Right ventricle myocardium superior (tissue), 1 donor: ENCODE measurements at places on chromosomes 2 and 18.

- no peak for DNase-seq
Measured at GRCh38 chr2:97751752-97752151, 38.4 kb downstream of the ZAP70 start.

GRCh38 chr2:31314761-31315160, 80.8 kb downstream of the EHD3 start:
- DNase-seq: no peak

- no peak for DNase-seq
Measured at GRCh38 chr2:233091595-233092375, 31.6 kb downstream of the INPP5D start.

- DNase-seq: no peak
Measured at GRCh38 chr18:35067454-35067853, 26.2 kb downstream of the MAPRE2 start.

GRCh38 chr2:132978840-132979239, 308.8 kb upstream of the LYPD1 start:
- no peak for DNase-seq

DNA sequence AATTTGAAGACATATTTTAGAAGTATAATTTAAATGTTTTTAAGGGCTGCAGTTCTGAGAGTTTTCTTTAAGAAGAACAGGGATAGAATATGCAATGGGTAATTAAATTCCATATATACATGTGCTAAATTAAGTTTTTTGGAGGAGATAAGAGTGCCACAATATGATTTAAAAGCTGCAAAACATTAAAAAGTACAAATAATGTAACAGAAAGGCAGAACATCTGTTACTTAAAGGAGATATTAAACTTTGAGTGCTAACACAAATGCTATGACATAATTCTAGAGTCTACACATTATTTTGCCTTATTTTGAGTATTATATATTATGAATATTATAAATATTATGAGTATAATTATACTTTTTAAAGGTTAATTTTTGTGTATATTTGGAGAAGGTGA, 102.4 kb downstream of the PARD3B start:
- no peak for DNase-seq

DNA sequence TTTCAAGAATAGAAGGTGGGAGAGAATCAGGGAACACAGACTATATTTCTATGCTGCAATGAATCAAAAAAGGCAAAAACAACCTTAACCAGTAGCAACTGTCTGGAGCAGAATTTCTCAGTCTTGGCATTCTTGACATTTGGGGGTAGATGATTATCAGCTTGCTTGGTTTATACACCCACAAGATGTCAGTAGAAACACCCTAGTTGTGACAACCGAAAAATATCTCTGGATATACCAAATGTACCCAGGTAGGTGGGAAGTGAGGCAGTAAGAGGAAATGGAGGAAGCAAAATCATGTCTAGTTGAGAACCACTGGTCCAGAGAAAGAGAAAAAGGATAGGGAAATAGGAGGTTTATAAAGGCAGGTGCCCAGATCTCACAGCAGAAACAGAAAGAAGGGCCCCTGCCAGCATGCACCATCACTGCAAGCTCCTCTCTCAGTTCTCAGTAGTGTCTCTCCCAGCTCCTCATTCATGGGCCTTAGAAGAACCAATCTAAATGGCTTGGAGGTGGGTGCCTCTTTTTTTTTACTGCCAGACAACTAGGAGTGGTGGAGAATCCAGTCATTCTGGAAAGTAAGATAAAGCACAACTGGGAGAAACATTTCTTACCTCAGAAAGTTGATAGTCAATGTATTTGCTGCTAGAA, 50.4 kb downstream of the MBD2 start:
- DNase-seq: no peak

GRCh38 chr2:212107014-212107413, 431.6 kb downstream of the ERBB4 start:
- no peak for DNase-seq

- DNase-seq: no peak
Measured at GRCh38 chr2:194328456-194328855, 1328.6 kb upstream of the SLC39A10 start.

DNA sequence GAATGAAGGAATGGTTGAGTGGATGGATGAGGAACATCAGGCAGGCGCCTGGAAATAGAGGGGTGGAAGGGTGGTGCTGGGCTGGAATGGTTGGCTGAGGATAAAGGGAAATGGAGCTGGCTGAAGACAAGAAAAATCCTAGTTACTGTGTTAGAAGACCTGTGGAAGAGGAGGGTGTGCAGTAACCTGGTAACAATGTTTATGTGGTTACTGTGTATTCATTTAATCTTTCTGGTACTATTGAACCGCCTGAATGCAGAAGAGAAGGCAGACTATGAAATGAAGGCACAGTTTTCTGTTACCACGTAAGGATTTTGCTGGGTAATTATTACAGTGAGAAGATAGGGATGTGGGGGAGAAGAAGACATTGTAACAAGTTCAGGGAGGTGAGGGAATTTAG, 110.3 kb upstream of the MGAT5 start:
- no peak for DNase-seq

GRCh38 chr2:174561283-174561971, 36.2 kb downstream of the WIPF1 start:
- peak; percentile 87 for DNase-seq

- DNase-seq: no peak
Measured at GRCh38 chr2:203490391-203490790, 44.7 kb downstream of the RAPH1 start.

GRCh38 chr2:209367075-209367747, 56.6 kb upstream of the MAP2 start:
- DNase-seq: no peak

GRCh38 chr2:221767106-221768012, 195.3 kb upstream of the EPHA4 start:
- no peak for DNase-seq

- no peak for DNase-seq
Measured at GRCh38 chr2:191010887-191011885, 2.8 kb downstream of the STAT1 start.

- DNase-seq: no peak
Measured at GRCh38 chr18:48009116-48009745, 78.8 kb upstream of the SMAD2 start.

GRCh38 chr2:151264157-151264825, 2.6 kb upstream of the RBM43 start:
- DNase-seq: no peak

GRCh38 chr2:208047840-208048239, 22.5 kb upstream of the PLEKHM3 start:
- DNase-seq: no peak

- no peak for DNase-seq
Measured at GRCh38 chr2:65317841-65318240, 90.2 kb downstream of the ACTR2 start.

DNA sequence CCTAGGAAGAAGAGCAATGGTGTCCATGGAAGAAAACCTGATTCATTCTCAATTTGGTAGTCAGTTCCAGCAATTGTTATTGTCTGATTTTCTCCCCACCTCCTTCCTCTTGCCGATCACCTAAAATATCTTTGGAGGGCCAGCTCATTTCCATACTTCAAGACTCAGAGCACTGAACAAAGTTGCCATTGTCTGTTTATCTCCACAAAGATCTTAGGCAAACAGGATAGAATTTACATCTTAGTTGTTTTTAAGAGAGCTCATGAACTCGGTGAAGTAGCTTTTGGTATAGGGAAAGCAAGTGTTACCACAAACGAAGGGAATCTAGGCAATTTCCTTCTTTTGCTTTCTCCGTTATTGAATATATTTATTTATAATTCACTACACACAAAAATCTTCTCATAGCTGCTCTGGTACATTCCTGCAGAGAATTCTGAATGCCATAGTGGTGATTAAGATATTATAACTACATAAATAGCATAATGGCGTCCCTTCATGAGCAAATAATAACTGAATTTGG, 41.5 kb upstream of the CHST9 start:
- no peak for DNase-seq

DNA sequence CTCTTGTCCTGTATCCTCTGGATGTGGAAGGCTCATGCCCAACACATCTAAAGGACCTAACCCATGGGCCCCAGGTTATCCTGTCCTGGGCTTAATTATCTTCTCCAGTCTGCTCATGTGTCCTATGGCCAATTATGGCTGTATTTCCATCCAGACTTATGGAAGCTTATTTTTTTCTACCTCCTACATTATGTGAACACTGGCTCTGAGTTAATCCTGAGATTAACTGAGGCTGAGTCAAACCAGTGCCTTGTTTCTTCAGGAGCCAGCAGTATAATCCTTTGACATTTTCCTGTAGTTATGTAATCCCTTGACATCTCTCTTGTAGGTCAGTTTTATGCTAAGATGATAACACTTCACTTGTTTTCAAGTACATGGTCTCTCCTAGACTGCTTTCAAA, 213.6 kb downstream of the PMAIP1 start:
- no peak for DNase-seq

- DNase-seq: no peak
Measured at GRCh38 chr2:181649436-181649979, 7.4 kb downstream of the CERKL start.

GRCh38 chr18:36449451-36449850, 151.9 kb downstream of the FHOD3 start:
- DNase-seq: no peak

GRCh38 chr2:64939332-64939917, 49.8 kb upstream of the SLC1A4 start:
- DNase-seq: no peak

GRCh38 chr18:22676423-22676822, 256.7 kb upstream of the RBBP8 start:
- no peak for DNase-seq

DNA sequence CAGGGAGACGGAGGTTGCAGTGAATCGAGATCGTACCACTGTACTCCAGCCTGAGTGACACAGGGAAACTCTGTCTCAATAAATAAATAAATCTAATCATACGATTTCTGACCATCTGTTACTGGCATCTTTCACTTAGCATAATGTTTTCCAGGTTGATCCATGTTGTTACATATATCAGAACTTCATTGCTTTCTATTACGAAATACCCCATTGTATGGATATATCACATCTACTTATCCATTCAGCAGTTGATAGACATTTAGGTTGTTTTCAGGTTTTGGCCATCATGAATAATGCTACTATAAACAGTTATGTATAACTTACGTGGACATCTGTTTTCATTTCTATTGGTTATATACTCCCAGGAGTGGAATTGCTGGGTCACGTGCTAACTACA, 303.9 kb downstream of the PAX3 start:
- no peak for DNase-seq

GRCh38 chr2:43560231-43560547, 35.6 kb downstream of the THADA start:
- no peak for DNase-seq

DNA sequence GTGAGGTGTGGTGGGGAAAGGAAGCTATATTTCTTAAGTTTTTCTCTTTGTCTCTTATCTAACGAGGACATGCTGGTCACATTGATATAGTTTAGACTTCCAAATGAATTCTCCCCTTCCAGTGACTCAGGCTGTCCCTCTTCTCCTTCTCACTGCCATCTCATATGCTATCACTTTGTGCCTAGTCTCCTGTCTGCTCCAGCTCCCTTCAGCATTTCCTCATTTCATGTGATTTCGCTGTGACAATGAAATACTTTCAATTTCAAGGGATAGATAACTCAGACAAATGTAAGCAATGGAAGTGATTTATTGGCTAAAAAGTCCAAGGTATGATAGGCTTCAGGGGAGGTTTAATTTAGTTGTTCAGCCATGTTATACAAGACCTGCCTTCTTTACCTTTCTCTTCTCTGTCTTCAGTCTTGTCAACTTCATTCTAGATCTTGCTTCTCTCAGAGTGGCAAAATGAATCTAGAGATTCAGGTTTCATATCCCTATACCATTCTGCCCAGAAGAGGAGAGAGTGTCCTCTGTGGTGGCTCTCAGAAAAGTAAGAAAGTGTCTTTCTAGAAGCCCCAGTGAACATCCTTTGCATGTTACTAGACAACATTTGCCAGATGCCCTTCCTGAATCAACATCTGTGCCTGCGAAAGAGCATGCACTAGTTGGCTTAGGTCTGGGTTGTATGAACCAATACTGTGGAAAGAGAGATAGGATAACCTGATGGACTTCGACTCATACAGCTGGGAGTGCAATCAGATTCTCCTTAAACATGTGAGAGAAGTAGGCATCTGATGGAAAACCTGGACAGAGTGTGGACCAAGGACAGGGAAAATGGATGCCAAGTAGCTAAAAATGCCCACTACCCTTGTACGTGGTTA, 29.9 kb upstream of the GPR155 start:
- no peak for DNase-seq

GRCh38 chr2:48137829-48138228, 231.5 kb upstream of the FBXO11 start:
- DNase-seq: no peak

DNA sequence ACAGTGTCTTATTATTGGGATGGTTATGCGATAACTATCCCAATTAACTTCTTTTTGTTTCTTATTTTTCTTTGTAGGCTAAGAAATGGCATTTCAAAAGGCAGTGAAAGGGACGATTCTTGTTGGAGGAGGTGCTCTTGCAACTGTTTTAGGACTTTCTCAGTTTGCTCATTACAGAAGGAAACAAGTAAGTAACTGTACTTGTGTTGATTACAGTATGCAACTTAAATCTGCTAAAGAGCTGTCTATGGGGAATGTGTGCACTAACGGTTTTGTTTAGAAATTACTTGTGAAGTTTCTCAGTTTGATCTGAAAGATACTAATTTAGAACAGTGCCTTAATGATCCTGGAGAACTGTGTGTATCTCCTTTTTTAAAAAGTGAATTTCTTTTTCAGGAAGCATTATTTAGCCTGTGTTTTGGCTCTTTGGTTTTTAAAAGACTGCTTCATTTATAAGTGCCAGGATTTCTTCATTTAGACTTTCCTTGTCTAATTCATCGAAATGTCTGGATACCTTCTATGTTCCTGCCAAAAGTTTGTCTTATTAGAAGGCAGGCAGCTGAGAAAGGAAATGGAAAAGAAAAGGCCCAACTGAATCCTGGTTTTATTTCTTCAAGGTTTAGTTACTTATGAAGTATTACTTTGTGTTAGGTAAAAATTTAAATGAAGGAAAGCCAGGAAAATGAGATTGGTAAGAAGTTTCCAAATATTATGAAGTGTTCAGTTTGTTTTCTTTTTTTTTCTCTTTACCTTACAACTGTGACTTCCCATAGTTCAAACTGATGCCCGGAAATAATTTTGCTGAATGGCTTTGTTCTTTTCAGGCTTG, 40.1 kb downstream of the GPD2 start:
- DNase-seq: no peak

DNA sequence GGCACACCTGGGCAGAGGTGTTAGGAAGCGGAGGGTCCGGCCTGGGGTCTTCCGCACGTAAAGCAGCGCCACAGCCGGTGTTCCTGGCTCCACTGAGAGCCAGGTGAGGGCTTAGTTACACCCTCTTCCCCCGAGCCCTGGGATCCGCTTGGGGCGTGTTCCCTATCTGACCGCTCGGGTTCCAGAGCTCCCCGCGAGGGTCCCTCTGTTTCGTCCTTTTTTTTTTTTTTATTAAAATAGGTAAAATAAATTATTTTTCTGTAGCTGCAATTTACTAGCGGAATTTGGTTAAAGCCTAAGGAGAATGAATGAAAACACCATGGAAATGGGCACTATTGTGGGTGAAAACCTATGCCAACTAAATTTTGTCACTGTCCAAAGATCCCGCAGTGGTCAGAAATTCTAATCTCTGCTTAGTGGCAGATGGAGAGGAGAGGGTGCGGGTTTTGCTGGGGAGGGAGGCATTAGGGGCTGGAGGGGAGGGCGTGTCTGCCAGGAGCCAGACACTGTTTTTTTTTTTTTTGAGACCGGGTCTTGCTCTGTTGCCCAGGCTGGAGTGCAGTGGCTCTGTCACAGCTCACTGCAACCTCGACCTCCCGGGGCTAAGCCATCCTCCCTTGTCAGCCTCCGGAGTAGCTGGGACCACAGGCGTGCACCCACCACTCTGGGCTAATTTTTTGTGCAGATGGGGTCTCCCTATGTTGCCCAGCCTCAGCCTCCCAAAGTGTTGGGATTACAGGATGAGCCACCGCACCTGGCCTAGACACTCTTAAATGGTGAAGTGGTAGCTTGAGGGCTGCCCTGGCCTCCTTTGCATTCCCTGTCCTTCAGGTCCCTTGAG, 834 bp downstream of the PDCL3 start:
- DNase-seq: no peak
